ENCODE measurements at places on chromosomes 3 and 15.

DNA sequence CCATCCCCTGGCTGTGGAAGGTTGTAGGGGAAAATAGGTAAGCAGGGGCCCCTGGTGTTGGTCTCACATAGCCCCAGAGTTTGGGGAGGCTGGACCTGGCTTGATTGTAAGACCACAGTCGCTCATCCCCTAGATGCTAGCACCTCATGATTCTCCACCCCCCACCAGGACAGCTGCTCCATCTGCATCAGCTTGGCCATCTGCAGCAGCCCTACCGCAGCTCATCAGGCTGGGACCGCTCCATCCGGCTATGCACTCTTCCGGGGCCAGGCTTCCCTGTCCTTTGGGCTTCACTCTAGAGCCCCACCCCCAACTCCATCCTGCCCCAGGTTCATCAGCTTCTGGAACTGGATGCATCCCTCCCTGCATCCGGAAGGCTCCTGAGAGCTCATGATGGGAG is 12.6 kb downstream of the SCN5A start:
- DNase-seq = no peak

- no peak for DNase-seq
Measured at GRCh38 chr3:159057621-159058020, 255.8 kb downstream of the MFSD1 start.

DNA sequence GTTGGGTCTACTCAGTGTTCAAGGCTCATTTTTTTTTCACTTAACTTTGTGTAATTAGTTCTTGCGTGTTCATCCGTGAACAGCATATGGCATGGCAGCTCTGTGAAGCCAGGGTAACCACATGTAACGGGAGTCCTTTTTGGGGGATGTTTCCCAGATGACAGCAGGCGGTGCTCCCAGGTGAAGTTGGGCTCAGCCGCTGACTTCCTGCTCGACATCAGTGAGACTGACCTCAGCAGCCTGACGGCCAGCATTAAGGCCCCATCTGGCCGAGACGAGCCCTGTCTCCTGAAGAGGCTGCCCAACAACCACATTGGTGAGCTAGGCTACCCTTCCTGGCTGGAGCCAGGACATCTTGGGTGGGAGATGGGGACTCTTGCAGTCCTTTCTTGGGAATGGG is 62.7 kb downstream of the DNASE1L3 start:
- DNase-seq = no peak

DNA sequence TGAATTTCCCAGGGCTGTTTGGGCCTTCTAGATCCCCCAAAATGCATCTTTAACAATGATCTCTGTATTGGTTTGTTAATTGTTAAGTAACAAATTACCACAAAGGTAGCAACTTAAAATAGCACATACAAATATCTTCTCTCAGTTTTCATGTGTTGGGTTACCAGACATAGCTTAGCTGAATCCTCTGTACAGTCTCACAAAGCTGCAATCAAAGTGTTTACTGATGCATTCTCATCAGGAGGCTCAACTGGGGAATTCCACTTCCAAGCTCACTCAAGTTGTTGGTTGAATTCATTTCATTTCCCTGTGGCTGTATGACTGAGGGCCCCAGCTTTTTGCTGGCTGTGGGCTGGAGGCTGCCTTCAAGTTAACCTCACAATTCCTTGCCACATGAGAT is 297.6 kb downstream of the RPLP1 start:
- no peak for DNase-seq

GRCh38 chr15:41891946-41892345 is 1.9 kb downstream of the SPTBN5 start:
- no peak for DNase-seq

DNA sequence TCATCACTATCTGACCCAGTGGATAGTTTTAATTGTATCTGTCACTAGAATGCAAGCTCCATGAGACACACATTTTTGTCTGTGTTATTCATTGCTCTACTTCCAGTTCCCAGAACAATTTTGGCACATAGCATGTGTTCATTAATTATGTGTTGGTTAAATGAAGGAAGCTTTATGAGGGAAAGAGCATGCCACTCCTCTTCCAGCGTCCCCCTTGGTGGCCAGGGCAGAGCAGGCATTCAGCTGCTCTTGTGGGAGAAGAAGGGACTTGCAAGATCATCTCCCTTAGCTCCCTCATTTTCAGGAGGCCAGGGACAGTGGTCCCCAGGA is 489 bp upstream of the GALNT15 start:
- DNase-seq = no peak

All from GM19239 (cell line).